ENCODE measurements at places on chromosomes 7 and 10. TPM values are rescaled to one million over a fixed set of nuclear protein-coding genes. Genes with fewer than 3 reads are reported as not detected.

DNA sequence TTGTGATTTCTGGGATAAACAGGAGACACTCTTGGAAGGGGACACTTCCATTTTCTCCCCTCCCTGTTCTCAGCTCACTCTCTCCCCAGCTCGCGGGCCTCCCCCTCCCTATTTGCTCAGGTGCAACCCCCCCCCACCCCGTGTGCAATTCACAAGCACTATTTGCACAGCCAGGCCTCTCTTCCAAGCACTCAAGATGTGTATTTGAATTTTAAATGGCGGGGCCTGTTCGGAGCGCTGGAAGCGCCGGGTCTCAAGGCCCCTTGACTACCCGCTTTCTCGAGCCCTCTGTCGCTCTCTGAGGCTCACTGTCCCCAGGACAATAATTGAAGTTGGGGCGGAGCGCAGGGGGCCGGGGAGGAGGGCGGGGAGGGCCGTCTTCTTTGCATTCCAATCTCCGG is 7.8 kb downstream of the SHH start:
- no peak for DNase-seq

DNA sequence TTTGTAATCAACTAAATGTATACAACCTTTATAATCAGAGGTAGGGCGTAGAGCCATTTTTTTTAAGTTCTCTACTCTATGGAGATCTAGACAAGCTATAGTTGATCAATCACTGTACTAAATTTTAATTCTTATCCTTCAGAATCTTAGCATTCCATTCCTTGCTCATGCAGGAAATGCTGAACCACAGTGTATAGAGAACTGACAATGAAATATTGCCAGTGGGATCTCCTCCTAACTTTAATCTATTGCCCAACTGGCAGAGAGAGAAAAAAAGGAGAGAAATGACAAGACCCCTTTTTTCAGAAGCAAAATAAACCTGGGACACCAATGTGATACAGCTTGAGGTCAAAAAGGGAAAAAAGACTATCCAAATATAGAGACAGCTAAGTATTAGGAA is 26.4 kb upstream of the PPP3CB start:
- peak; percentile 50 for DNase-seq

DNA sequence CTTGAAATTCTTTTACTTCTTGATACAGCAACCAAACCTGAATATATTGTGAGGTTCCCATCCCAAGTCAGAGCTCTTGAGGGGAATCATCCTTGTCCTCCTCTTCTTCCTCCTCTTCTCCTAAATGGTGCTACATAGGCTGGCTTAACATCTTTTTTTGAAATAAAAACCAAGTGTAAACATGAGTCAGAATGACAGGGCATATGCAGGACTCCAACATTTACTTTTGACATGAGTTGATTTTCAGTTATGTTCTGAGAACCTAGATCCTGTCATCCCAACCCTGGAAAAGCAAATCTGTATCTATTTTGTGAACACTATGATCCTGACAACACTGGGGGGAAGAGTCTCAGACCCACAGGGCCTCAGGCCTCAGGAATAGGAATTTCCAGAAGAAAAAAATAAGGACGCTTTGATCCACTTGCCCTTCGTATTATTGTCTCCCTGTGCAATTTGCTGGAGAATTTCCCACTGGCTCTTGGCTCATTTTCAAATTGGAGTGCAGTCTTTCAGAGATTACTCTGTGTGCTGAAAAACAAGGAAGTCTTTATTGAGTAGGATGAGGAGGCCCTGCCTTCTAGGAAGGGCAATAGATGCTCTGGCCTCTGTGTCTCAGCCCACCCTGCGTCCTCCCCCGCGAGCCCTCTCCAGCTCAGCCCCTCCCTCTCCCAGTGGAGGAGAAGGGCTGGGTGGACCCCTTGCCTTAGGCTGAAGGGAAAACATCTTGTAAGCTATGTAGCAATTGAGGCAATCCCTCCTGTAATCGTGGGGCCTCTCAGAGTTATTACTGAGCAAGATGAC is 121.6 kb downstream of the CREB5 start:
- peak; percentile 2 for DNase-seq

DNA sequence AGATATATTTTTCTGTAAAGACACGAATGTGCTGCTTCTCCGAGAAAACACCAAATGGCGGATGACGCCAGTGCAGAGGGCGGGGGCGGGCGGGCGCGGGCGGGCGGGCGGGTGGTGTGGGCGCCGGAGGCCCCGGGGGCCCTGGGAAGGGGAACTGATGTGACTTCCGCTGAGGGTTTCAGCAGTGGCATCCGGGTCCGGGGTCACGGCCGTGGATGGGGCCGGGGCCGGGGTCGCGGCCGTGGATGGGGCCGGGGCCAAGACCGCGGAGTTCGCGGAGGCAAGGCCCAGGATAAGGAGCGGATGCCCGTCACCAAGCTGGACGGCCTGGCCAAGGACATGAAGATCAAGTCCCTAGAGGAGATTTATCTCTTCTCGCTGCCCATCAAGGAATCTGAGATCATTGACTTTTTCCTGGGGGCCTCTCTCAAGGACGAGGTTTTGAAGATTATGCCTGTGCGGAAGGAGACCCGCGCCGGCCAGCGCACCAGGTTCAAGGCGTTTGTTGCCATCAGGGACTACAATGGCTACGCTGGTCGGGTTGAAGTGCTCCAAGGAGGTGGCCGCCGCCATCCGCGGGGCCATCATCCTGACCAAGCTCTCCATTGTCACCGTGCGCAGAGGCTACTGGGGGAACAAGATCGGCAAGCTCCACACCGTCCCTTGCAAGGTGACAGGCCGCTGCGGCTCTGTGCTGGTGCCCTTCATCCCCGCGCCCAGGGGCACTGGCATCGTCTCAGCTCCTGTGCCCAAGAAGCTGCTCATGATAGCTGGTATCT is 20.3 kb upstream of the IGF2BP3 start:
- peak; percentile 40 for DNase-seq

DNA sequence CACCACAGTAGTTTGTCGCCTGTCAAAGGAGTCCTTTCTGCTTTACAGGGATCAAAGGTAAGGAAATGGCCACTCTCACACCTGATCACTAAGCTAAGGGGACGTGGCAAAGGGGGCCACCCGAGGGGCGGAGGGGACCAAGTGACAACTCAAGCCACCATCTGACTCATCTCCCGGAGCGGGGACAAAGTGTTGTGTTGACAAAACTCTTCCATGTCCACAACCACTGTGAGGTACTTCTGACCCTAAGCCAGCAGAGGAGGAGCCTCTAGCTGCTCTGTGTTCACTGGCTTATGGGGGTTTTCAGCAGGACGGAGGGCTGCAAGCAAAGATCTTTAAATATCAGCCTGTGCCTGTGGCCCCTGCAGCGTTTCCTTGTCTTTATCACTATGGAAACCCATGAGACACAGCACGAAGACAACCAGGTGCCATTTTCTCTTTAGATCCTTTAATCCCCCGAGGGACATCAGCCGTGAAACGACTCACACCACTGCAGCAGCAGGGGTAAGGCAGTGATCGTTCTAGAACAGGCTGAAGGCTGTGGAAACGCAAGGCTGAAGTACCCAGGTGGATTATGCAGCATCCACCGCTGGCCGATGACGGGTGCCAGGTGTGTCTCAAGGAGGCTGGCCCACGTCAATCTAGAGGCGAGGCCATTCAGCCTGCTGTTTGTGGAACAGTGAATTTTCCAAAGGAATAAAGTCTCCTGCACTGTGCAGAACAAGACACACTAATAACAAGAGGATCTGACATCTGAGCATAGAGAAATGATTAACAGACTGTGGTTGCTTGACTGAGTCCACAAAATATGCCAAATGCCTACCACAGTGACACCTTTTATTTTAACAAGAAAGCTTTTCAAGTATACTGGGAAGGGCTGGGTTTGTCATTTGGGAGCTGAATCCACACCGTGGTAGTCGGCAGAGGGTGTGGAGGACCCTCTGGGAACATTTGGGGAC is 26.6 kb upstream of the DDC start:
- no peak for DNase-seq

DNA sequence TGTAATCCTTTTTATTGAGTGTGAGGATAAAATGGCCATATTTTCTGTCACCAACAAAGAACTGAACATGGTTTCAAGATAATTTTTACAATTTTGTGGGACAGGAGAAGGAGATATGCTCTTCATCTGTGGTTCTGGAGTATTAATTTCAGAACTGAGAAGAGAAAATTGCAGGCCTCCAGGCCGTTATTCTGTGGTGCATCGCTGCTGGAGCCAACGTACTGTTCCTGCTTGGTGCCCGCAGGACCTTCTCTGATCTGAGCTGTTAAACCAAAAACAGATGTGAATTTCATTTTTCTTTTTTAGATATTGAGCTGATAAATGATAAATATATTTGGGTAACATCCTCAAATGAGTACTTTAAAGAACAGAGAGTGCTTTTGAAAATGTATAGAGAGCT is 63.9 kb downstream of the IKZF1 start:
- no peak for DNase-seq

DNA sequence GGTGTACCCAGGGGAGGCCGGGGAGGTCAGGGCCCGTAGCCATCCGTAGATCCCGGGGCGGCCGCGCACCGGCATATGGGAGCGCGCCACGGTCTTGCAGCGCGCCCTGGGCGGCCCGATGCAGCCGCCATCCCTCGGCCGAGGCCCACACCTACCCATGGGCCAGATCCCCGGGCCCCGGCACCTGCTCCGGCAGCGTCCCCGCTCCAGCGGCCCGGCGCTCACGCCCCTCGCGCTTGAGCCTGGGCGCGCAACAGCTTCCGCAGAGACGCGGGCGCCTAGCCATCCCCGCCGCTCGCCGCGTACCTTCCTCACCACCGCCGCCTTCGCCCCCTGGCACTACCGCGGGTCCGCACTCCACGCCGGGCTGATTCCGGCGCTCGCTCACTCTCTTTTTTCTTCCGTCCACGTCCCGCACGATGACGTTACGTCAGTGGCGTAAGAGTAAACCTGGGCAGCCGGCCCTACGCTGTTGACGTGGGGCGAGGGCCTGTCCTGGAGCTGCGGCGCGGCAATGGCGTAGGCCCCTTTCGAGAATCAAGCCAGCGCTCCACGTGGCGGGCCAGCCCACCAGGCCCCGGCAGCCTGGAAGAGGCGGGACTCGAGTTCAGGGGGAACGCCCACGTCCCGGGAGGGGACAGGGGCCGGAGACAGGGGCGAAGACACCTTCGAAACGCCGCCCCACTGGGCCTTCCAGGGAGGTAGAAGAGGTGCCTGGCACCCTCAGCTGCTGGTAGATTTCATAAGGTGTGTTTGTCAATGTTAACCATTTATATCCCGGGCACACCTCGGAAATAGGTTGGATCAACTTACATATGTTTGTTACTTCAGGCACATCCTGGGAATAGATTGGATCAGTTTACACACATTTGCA is at the start of gene ALDH18A1:
TSS of gene ALDH18A1 (minus strand) at position 421 of the 874 bp plus-strand sequence. CDS start 3,334 bp downstream, outside the sequence.
- peak; percentile 92 for DNase-seq

DNA sequence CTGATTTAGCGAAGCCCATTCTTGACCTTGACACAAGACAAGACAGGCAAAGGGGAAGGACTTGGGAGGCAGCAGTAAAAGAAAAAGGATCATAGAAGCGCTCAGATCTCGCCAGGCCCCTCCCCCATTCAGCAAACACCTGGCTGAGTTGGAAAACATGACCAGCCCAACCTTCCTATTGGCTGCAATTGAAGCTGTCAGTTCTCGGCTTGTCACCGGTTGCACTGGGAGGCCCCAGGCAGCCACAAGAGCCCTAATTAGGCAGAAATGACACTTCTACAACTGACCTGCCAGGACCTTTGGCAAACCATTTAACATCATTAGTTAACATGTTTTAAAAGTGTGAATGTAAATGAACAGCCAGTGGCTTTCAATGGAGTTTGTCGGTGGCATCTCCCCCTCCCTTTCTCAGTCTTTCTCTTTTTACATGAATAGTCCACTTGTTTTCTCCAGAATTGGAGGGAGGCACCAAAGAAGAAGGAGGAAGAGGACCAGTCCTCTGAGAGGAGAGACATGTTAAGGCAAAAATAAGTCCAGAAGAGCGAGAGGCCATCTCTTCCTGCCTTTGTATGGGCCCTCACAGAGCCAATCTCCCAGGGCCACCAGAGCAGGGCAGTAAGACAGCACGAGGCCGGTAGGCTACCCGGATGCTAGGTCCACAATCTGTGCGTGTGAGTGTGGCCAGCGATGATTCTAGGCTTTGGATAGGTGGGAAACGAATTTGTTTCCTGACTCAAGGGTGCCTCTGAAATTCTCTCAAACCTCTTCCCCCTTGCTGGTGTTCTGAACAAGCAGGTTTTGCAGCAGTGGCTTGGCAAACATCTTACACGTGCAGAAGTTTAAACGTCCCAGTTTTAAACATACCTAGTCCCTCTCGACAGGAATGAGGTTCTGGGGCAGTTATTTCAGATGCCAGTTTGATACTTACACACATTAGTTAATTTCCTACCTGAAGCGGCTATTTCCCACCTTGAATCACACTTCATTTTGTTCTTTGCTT is 15.0 kb upstream of the ENO4 start:
- DNase-seq, result no peak

GRCh38 chr7:133619491-133619890 is 366.6 kb downstream of the EXOC4 start:
- no peak for DNase-seq

- DNase-seq, result peak; percentile 56
These were observed 1.1 kb upstream of the SFXN4 start for GRCh38 chr10:119166564-119166963.

GRCh38 chr7:20238754-20239324 is 21.7 kb upstream of the MACC1 start:
- DNase-seq, result no peak

- no peak for DNase-seq
These were observed 392.9 kb downstream of the SUGCT start for GRCh38 chr7:40527723-40528122.

DNA sequence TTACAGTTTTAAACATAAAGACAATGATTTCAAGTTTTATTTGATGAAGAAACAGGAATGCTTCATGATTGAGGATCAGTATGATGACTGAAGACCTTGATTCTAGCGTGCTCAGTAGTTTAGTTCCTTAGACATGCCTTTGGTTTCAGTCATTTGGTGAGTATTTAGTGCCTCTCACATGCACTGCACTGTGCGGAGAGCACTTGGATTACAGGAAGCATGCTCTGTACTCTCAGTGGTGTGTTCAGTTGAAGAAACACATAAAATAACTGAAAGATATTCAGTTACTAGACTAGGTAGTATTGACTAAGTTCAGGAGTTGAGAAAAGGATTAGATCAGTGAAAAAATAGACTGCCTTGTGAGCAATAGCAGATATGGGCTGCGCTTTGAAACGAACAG is 25.5 kb downstream of the RBM17 start:
- no peak for DNase-seq

- DNase-seq, result no peak
These were observed 58.8 kb downstream of the SHOC2 start for GRCh38 chr10:110978204-110978603.

The SORBS1 gene
- total RNA-seq, result 1.1 TPM

The GFRA1 gene
- total RNA-seq, result 18.5 TPM

The SPDYE2 gene
- total RNA-seq, result not detected

The NOLC1 gene
- total RNA-seq, result 15.7 TPM

The PNLIPRP1 gene
- not detected for total RNA-seq

The PRKAR2B gene
- total RNA-seq, result 17.3 TPM

The PODXL gene
- total RNA-seq, result 75.0 TPM

The CYP2C8 gene
- total RNA-seq, result not detected

The ZNF117 gene
- 3.1 TPM for total RNA-seq

Measured in lung microvascular endothelial cell (primary cell).